ENCODE measurements at places on chromosomes 4 and X.

- DNase-seq = no peak
These were observed 30.3 kb upstream of the TMSB15B start for GRCh38 chrX:103932133-103932532.

- DNase-seq = no peak
These were observed 361 bp downstream of the TMEM128 start for GRCh38 chr4:4247696-4248028.

DNA sequence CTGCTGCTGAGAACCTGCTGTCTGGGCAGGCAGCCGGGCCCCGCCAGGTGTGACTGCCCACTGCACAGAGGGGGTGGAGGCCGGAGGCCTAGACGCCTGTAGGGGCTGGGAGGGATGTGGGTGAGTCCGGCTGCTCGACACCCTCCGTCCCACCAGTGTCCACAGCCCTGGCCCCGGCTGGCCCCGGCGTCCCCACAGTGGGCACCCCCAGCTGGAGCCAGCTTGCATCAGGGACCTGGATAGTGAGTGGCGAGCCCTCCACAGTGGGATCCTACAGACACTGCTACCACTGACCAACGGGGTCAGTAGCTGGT lies 34.7 kb upstream of the SPON2 start:
- DNase-seq = no peak

DNA sequence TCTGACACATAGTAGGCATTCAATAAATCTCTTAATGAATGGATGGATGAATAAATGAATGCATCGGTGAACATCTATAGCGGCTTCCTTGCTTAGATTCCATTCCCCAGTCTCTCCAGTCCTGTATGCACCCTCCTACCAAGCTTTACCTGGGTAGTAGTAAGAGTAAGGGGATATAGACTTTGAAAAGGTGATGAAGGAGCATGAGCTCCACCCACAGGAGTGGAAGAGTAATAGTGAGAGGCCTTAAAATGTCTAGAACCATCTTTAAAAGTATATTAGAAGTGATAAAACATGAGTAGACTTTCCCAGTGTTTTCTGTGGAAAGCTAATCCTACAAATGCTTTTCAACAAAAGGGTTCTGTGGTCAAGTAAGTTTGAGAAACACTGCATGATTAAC lies 35.5 kb upstream of the GPC3 start:
- no peak for DNase-seq

- no peak for DNase-seq
These were observed 28.3 kb upstream of the HPGD start for GRCh38 chr4:174550541-174550940.

- no peak for DNase-seq
These were observed 31.6 kb upstream of the ARHGEF6 start for GRCh38 chrX:136812286-136812685.

DNA sequence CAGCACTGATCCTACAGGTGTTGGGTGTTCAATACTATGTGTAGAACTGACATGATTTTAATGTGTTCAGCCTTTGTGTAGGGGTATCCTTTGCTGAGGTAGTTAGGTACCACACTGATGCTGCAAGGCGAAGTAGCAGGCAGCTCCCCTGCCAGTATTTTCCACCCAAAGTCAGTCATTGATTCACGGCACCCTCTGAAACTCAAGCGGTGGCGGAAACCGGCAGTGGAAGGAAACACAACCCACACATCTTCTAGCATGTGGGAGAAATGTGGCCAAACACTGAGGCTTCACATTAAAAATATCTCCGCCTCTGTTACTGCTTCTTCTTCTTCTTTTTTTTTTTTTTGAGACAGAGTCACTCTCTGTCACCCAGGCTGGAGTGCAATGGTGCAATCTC lies 126.3 kb downstream of the AASDH start:
- DNase-seq = peak; percentile 15

DNA sequence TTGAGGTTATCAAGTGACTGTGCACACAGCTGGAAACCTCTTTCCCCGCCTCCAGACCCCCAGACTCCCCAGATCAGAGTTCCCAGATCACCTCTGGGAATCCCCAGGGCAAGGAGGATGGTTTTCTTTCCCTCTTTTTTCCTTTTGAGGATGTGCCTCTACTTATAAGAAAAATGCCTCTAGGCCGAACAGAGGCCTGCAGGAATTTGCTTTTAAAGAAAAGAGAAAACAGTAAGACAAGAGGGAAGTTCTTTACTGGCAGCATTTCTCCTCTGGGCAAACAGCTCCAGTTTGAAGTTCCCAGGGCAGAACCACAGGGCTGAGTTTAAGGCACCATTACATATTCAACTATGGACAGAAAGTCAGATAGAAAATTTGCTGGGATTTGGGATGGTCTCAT lies 837.9 kb upstream of the LCORL start:
- DNase-seq = no peak

DNA sequence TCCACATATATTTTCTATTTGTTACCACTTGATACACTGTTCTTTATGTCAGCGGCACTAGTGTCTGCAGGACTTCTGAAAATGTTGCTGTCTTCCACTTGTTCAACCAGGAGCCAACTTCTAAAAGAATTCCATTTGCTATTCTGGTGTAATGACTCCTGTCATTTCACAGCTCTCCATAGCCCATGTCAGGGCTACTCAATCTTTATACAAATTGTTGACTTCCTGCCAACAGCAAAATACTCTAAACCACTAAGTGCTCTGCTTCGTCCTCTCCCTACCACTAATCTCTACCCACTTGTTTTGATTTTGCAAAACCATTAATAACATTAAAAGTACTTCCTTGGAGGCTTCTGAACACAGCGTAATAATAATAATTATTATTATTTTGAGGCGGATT lies 7.2 kb downstream of the CTSO start:
- no peak for DNase-seq

DNA sequence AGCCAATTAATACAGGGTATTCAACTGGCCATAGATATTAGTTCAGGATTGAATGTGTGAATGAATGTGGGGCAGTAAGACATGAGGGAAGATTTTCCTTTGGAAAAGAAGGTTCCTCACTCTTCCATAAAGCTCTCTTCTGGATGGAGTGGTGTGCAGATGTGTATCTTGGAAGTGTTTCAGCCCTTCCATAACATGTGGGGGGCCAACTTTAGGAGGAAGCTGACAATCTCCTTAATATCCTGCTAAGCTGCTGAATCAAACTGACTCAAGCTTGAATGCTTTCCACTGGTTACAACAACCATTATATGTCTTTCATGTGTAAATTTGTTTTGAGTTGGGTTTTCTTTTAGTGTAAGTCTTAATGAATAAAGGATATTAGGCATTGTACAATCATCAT lies 40.3 kb downstream of the FANCB start:
- no peak for DNase-seq

- no peak for DNase-seq
These were observed 2.3 kb upstream of the FOXP3 start for GRCh38 chrX:49266523-49267445.

- no peak for DNase-seq
These were observed 41.1 kb upstream of the TMEM184C start for GRCh38 chr4:147576084-147576483.

DNA sequence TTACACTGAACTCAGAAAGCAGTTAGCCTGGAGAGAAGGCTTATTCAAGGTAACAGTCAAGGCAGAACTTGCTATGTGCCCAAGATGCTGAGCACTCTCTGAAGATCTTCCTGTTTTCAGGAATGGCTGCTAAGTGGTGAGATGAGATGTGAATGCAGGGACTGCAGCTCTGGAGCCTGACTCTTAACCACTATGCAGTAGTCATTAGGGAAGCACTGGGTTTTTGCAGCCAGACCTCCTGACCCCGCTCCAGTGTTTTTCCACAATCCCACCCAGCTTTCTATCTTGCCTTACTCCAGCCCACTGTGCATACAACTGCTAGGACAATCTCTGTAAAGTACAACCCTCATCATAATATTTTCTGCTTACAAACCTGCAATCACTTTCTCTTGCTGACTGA lies 95.2 kb upstream of the LNX1 start:
- no peak for DNase-seq

DNA sequence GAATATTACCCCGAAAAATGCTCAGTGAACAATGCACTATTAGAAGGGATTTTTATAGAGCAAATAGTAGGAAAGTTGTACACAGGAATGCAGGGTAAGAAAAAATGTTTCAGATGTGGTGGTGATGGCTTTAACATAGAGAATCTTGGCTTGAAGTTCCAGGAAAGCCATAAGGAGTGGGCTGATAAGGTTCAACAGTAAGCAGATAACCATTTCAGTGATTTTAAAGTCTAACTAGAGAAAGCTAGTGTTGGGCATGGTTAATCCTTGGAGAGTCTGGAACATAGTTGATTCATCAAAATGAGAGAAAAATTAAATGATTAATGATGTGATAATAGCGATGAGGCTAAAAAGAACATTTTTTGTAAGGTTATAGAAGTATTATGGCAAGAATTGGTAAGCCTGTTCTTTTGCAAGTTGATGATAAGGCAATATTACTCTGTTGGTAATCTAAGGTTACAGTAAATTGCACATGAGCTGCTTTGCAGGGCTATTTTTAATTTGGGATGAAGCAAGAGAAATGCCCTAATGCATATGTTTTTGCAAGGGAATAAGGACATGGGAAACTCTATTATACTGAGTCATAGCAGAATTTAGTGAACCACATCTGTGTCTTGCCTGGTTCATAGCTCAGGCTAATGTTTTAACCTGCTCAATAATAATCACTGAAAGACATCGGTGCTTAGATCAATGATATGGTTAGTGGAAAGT lies 44.3 kb downstream of the GALNTL6 start:
- no peak for DNase-seq

DNA sequence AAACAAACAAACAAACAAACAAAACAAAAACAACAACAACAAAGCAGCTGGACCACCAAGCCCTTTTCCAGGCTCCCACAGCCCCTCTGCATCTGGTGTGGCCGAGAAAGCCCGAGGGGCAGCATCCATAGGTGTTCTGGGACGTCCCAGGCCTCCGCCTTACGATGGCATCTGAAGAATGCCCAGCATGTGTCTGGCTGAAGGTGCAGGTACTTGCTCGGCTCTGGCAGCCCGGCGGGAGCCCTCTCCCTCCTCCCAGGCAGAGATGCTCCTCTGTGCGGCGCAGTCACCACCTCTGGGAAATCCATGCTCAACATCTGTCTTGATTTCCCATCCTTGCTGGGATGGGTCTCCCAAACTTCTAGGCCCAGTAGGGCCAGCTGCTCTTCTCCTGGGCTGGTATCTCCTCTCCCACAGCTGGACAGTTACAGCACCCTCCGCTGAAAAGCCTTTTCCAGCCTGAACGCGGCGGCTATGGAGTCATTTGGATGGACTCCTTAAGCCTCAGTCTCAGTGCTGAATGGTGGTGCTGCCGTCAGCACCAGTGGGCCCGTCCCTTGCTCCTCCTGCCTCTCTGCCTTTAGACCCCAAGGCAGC lies 4.3 kb downstream of the PSAPL1 start:
- DNase-seq = no peak

DNA sequence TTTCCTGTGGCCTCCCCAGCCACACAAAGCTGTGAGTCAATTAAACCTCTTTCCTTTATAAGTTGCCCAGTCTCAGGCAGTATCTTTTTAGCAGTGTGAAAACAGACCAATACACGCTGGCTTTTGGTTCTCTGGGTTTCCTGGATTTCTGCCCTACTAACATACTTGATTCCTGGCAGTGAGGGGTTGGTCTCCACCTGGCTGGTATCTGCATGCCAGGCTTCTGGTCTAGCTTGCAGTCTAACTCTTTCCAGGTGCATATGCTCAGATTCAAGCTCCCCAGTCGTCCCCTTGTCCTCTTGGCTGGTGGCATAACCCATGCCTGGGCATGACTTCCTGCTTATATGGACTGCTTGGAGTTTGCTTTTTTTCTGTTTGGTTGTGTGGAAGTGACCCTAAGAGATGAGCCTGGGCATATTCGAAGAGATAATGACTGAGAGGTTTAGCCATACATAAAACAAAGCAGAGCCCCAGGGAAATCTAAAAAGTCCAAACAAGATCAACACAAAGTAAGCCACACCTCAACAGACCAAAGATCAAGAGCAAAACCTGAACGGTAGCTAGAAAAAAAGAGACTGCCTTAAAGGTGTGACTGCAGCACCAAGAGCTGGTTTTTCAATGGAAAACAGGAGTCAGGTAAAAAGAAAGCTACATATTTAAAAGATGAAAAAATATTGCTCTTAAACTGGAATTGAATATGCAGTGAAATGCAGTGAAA lies 102.1 kb upstream of the STS start:
- DNase-seq = no peak

DNA sequence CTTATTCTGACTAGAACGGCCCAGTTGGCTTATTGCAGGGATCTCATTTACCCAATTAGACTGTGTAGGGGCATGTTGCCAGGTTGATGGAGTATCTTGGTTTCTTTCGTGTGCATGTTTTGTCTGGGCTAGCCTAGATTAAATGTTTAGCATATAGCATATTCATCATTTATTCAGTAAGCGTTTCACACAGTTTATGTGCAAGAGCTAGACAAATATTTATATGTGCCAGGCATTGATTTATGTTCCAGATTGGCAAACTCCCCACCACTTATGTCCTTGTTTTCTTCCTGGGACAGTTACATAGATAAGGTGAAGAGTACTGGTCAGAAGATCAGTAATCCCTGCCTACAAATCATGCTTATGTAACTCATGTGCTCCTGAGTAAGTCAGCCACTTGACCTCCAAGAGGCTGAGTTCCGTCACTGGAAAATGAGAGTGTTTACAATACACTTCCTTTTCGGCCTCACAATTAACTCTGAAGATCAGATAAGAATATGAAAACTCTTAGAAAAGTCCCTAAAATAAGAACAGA lies 57.2 kb downstream of the RUFY3 start:
- DNase-seq = no peak

GRCh38 chr4:5260121-5260520 lies 208.8 kb downstream of the STK32B start:
- DNase-seq = no peak

DNA sequence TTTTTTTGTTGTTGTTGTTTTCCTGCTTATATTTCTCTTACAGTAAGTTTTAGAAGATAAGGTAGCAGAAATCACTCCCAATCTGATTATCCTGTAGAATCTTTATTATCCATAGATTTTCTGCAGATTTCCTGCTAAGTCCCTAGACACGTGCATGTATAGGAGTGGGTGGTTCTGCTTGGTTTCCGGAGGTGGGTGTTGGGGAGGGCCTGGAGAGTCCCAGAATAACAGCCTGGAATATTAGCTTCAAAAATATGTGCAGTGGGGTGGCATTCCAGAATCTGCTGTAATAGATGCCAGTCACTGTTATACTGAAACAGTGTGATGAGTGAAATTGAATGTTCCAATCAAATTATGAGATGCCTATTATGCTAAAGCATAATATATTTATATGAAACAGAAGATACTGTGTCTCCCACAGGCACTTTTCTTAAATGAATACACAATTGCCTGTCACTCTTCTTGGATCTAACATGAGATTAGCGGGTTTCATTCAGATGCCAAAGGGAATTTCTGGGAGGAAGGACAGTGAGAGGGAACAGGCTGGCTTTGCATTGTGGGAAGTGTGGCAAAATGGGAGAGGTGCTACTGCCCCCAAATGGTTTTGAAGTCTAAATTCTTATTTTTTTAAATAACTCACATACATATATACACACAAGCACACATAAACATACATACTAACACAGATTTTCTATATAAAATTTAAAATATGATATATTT lies 37.6 kb downstream of the C4orf50 start:
- DNase-seq = no peak

DNA sequence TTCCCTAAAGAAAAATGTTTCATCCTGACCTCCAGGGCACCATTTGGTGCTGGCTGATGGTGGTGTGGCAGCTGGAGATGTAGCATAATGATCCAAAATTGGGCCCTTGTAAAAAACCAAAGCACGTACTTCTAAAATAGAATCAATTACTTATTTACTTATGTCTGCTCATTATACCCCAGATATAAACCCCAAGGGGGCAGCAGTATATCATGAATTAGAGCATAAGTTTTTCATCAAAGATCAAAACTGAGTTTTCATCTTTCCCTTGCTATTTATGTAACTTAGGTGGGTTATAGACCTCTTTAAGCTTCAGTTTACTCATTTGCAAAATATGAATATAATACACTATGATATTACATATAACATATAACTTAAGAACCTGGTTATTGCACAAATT lies 241.1 kb downstream of the TACR3 start:
- DNase-seq = no peak

Measured in activated CD8-positive, alpha-beta memory T cell treated with anti-CD3 and anti-CD28 coated beads for 4 hours (primary cell).